AG04449 (cell line): ENCODE measurements at places on chromosomes 16 and 17.
A peak's percentile ranks its signal among the peaks of the same experiment; 100 is the strongest.

GRCh38 chr16:4891097-4891885 lies 44.0 kb downstream of the UBN1 start:
- no peak for DNase-seq

GRCh38 chr17:82702231-82702927 lies 3.9 kb upstream of the RAB40B start:
- DNase-seq: no peak

GRCh38 chr16:56311208-56312027 lies 113.9 kb downstream of the AMFR start:
- no peak for DNase-seq

GRCh38 chr16:22898874-22899348 lies 84.9 kb downstream of the HS3ST2 start:
- no peak for DNase-seq

GRCh38 chr17:27879987-27880608 lies 13.1 kb downstream of the LYRM9 start:
- DNase-seq: no peak

- DNase-seq: no peak
These were observed 62.3 kb upstream of the ADCY9 start for GRCh38 chr16:4178468-4179010.

GRCh38 chr17:67434061-67434525 lies 57.0 kb downstream of the PITPNC1 start:
- no peak for DNase-seq

GRCh38 chr16:24844101-24845030 lies 1.4 kb upstream of the SLC5A11 start:
- DNase-seq: no peak

GRCh38 chr17:1873418-1873817 lies 43.6 kb downstream of the RPA1 start:
- DNase-seq: no peak

DNA sequence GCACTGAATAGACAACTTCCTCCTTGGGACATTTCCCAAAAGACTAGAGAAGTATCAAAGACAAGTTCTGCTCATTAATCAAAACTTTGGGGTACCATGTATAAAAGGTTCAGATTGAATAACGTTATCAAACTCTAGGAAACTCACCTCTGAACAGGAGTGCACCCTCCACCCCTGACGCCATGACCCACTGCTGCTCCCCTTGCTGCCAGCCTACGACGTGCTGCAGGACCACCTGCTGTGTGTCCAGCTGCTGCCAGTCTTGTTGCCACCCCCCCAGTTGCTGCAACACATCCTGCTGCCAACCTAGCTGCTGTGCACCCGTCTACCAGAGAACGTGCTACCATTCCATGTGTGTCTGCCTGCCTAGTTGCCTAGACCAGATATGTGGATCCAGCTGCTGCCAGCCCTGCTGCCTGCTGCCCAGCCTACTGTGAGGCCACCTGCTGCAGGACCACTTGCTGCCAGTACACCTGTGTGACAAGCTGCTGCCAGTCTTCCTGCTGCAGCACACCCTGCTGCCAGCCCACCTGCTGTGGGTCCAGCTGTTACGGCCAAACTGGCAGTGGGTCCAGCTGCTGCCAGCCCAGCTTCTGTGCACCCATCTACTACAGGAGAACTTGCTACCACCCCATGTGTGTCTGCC lies 13.8 kb upstream of the KRTAP9-2 start:
- no peak for DNase-seq

DNA sequence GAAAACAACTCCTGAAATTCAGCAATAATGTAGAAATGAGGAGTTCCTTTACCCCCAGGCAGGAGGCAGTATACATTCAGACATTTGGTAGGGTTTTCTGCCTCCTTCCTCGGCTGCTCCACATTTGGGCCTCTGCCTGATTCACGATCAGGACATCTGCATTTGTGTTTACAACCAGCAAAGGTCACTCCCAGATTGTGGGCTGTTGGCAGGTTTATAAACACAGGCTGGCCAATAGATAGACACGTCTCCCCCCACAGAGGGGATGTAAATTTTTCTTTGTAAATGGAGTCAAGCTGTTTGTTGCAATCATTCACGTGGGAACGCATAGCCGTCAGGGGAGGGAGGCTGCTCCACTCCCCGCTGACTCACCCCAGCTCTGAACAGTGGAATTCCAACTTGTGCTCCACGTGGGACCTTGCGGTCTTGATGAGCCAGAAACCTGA lies 252.1 kb upstream of the N4BP1 start:
- no peak for DNase-seq

DNA sequence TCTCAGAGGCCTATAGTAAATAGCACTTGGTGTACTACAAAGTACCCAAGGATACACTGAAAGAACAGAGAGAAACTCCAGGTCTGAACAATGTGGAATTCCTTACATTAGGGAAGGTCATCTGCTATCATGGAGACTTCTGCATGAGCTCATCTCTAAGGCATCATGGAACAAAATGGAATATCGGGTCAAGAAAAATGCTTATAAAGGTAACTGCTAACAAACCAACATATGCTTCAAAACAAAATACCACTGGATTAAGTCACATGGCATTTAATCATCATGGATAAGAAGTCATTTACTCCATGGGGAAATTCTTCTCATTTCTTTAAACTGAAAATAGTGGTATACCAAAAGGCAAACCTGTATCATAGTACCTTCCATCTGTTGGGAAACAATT lies 34.2 kb downstream of the TXNDC11 start:
- no peak for DNase-seq

DNA sequence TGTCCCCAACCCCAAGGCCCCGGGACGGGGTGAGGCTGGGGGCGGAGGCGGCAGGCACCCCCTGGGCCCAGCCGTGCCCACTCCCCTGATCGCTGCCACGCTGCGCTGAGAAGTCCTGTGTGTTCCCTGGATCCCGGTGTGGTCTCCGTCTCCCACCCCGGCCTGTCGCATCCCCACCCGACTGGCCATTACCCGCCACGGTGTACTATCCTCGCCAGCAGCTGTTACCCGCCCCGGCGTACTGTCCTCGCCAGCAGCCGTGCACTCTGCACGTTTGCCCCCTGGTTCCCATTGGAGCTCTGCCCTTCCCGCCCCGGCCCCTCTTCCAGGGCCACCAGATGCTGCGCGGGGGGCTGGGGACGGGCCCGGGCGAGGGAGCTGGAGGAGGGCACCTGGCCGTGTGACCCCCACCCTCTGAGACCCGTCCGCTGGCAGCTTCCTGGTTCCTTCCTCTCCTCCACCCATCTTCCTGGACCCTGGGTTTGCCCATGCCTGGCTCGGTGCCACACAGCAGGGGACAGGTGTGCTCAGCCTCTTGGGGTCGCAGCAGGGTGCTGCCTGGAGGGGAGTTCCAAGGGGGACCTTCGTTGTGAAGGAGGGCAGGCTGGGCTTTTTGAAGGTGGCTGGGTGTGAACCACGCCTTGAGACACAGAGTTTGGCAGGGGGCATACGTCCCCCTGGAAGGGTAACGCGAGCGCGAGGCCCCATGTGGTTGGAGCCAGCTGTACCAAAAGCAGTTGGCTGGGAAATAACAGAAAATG lies 19.7 kb downstream of the BAHCC1 start:
- DNase-seq: no peak

GRCh38 chr17:930258-930657 lies 49.3 kb downstream of the NXN start:
- DNase-seq: no peak

DNA sequence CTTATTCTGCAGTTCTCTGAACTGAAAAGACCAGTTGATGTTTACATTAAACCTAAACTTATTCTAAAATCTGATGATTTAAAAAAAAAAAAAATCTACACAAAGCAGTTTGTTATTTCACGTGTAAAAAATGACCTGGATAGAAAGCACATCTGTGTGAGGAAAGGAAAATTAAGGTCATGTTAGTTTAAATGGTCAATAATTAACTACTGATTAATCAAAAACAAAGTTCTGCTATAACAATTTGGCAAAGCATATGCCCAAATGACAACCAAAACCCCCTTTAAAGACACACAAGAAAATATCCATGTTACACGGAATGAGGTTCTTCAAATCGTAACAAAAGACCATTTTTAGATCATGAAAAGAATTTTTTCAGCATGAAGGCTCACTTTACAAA lies 30.4 kb downstream of the CACNG1 start:
- DNase-seq: no peak

GRCh38 chr17:13631529-13631928 lies 29.8 kb upstream of the HS3ST3A1 start:
- no peak for DNase-seq

DNA sequence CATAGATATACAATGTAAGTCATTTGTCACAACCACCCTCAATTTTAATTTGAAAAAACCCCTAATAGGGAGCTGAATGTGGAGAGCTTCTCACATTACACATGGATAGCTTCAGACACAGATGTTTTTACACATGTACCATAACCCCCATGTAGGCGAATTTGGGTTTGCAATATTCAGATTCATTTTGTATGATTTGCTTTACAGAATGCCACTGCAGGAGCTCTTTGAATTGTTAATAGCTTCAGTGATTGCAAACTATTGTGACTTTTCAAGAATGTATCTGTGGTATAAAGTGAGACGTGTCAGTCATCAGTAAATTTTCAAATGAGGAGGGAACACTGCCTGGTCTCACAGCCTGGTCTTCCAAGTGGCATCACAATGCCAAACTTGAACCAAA lies 112.6 kb upstream of the CACNG5 start:
- no peak for DNase-seq

DNA sequence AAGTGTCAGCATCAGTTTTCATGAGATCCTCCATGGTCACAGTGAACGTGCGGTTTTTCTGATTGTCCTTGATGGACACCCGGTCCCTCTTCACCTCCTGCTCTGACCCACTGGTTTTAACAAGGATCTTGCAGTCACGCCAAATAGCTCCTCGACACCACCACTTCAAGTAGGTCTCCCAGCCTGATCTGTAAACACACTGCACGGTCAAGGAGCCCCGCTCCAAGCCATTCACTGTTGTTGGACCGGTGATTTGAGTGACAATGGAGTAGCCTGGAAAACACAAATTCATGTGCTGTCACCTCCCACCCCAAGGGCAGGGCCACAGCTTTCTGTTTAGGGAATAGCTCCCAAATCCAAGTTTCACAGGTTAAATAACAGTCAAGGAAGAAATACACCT lies 8.2 kb downstream of the CD300LF start:
- DNase-seq: no peak

DNA sequence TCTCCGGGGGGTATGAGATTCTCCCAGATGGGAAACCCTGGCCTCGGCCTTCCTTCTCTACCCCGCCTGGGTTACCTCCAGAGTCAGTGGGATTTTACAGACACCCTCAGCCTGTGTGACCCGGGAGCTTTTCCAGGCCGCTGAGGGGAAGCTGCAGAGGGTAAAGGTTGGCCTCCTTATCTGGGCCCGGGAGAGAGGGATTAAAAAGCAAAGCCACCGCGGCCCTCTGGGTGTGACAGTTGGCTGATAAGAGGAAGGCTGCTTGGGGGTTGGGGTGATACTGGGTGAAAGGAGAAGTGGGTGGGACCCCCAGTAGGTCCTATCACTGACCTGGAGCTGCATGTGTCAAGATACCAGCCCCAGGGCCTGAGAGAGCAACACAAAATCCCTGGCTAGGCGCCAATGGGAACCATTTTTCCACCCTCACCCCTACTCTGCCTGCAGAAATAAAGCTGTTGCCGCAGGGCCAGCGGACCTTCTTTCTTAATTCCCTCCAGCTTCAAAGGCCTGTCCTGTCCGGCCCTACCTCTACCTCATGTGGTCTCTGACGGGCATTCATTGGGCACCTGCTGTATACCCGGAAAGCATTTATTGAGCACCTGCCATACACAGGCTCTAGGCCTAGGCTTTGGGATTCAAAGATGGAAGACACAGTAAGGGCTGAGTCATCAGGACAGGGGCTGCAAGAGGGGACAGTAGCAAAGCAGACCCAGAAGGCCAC lies 77.6 kb upstream of the GSE1 start:
- DNase-seq: no peak

DNA sequence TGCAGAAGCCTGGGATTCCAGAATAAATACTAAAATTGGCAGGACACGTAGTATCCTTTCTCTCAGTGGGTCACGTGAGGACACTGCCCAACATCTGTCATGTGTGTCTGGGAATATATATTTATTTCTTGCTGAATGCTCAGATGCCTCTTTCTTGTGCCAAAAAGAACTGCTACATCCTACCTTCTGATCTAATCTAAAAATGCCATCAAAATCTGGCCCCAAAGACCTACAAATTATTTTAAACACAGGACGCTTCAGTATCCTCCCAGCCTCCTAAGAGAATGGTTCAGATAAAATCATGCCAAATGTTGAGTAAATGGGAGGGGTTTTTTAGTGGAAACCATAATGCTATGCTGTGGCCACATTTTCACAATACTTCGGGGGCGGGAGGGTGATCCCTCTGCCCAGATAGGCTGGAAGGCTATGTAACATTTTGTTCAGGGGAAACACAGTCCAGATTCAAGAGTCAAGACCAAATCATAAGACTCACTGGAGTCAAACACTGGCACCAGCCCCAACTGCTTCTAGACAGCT lies 22.9 kb upstream of the CORO6 start:
- DNase-seq: peak; percentile 57

GRCh38 chr16:55557186-55557585 lies 9.3 kb upstream of the CAPNS2 start:
- no peak for DNase-seq

DNA sequence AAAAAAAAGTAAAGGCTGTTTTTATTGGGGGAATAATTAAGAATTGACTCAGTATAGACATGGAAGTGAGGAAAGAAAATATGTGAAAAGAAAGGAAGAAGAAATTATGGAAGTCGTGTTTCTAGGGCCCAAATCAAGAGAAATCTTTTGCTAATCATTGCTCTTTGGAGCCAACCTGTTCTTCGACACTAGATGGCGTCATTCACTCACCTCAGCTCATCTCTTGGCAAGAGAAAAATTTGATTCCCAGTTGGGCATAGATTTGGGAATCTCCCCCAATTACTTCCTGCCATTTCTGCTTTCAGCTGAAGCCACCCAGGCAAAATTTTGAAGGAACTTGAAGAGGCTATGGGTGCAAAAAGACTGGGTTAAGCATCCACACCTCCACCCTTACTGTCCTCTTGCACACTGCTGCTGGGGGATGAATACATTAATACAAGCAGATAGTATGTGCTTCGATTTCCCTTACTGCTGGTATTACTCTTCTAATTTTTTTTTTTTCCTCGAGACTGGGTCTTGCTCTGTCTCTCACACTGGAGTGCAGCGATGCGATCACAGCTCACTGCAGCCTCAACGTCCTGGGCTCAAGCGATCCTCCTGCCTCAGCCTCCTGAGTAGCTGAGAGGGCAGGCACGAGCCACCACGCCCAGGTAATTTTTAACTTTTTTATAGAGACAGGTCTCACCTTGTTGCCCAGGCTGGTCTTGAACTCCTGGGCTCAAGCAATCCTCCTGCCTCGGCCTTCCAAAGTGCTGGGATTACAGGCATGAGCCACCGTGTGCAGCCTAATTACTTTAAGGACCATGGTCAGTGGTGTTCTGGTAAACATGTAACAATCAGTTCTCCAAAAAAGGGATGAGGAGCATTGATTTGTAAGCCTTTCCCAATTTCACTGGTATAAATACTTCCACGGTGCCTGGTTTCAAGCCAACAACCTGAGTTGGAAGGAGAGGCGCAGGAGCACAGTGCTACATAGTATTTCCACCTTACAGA lies 13.5 kb downstream of the PSMD7 start:
- DNase-seq: no peak

DNA sequence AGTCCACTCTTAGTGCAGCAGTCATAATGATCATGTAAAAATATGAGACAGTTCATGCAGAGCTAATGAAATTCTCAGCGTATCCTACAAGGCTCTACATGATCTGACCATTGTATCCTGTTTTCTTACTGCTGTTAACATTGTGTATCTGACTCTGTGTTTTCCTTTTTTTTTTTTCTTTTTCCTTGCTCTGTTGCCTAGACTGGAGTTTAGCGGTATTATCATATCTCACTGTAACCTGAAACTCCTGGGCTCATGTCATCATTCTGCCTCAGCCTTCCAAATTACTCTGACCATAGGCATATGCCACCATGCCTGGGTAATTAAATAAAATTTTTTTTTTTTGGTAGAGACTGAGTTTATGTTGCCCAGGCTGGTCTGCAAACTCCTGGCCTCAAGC lies 12.1 kb downstream of the DUS2 start:
- no peak for DNase-seq
